ENCODE measurements at places on chromosomes 3 and 15.

GRCh38 chr15:45156744-45157455 is 27.1 kb downstream of the DUOX1 start:
- no peak for DNase-seq

DNA sequence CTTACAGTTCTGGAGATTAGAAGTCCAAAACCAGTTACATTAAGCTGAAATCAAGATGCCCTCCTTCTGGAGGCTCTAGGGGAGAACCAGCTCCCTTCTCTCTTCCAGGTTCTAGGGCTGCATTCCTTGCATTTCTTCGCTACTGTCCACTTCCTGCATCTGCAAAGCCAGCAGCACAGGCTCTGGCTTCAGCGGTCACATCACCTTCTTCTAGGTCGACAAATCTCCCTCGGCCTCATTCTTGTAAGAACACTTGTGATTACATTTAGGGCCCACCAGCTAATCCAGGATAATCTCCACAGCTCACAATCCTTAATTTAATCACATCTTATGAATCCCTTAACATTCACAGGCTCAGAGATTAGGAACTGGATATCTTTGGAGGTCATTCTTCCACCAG is 73.8 kb downstream of the MINAR1 start:
- no peak for DNase-seq

GRCh38 chr3:12865271-12865670 is 23.9 kb upstream of the RPL32 start:
- DNase-seq, result no peak

DNA sequence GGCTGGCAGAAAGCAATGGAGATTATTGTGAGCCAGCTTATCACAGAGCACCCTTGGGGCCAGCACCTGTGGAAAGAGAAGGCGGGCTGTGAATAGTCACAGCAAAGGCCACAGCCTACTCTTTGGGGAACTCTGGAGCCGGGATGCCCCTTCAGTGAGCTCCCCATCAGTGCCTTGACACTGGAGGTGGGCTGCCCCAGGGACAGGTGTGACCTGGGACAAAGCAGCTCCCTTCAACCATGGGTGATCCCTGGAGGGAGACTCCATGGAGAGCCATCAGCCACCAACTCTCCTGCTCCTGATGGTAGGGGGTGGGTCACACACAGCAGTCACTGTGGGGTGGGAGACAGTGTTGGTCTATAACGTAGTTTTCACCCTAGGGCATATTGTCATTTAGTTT is 5.8 kb downstream of the TTC21A start:
- DNase-seq, result no peak

GRCh38 chr3:16468336-16469098 is 45.0 kb downstream of the RFTN1 start:
- no peak for DNase-seq

GRCh38 chr3:15387735-15388134 is 39.6 kb downstream of the METTL6 start:
- DNase-seq, result no peak

DNA sequence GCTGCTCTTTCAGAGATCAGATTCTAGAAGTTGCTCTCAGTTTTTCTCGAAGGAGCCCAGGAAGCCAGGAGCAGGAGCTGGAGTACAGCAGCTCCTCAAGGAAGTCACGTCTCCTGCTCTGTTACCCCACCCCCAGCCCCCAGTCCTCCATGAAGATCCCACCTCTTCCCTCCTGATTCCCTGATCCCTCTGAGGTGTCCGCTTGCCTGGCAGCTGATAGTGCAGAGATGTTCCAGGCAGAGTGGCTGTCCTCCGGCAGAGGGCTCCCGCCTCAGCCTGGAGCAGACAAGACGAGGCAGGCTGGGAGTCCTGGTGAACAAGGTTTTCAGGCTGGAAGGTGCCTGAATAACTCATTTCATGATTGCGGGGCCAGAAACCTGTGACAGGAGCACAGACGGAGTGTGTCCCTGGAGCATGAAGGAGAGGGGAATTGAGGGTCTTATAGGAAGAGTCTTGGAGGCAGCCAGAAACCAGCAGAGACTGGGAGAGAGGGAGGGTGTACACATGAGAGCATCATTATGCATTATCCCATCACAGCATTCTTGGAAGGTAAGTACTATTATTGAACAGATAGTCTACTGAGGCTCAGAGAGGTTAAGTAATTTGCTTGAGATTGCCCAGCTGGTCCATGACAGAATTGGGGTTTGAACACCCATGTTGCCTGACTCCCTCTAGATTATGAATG is 1.2 kb downstream of the HRH1 start:
- DNase-seq, result peak; percentile 13

DNA sequence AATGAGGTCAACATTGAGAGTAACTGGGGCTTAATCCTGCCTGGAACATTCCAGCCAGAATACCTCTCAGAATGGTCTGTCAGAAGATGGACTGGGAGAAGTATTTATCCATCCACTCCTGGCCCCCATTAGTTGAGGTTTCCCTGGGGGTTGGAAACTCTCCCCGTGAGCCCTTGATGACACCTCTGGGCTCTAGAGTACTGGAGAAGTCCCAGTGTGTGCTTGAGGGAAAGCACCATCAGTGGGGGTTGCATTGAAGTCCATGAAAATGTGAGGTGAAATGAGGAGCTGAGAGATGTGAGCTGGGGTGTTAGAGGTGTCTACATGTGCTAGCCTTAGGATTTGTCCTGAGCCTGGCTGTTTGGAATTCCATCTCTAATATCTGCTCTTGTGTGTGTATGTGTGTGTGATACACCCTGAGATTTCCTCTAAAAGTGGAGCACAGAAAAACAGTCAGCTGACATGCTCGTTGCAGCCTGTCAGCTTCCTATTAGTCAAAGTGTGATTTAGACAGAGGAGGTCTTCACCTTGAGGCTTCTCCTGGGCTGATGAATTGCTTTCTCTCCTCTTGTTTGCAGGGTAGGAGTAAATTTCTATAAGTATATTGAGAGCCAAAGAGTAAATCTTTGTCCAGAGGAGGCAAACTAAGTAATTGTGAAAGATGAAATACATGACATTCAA is 67.6 kb downstream of the NR1D2 start:
- no peak for DNase-seq

DNA sequence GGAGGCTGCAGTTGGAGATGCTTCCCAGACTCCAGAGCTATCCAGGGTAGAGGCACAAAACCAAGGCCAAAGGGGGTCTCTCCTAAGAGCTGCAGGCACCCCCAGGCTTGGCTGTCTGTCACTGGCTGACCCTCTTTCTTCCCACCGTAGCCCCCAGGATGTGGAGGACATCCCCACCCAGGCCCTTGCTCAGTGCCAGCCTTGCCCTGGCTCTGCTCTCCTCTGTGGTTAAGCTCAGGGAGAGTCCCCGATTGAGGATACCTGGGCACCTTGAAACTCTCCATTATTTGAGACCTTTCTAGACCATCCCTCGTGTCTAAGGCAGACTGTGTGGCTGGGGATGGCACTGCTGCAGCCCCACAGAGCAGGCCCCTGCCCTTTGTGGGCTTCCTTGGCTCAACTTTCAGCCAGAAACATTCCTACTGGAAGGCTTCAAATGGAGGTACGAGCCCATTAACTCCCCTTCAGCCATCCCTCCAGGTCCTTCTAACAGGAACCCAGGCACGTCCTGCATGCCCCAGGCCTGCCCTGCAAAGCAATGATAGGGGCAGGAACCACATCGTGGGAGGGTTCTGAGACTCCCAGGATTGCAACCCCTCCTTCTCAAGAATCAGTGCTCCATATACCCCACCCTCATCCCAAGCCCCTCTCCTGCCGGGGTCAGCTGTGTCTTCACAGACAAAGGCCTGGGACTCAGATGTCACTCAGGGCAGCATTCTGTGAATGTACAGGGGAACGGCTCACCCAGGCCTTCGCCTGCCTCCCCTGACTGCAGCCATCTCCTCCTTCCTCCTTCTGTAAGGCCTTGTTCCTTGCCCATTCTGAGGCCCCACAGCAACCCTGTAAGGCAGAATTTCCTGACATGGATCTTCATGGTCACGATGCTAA is 102.9 kb upstream of the ABHD17C start:
- DNase-seq, result no peak

DNA sequence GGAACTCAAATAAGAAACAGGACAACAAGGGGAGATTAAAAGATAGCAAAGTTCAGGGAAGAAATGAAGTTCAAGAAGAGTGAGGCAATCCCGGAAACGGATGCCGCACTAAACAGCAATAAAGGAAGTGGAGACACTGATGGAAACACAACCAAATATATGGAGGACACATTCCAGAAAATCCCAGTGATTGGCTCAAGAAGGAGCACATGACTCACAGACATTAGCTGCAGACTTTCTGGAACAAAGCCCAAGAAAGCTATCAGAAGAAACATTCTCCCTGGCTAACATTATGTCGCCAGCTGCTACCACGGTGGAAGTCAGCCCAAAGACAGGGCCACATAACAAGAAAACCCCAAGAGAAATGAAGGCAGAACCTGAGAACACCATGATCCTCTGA is 18.1 kb upstream of the VGLL4 start:
- no peak for DNase-seq

GRCh38 chr3:38582941-38583645 is 66.4 kb downstream of the SCN5A start:
- no peak for DNase-seq

DNA sequence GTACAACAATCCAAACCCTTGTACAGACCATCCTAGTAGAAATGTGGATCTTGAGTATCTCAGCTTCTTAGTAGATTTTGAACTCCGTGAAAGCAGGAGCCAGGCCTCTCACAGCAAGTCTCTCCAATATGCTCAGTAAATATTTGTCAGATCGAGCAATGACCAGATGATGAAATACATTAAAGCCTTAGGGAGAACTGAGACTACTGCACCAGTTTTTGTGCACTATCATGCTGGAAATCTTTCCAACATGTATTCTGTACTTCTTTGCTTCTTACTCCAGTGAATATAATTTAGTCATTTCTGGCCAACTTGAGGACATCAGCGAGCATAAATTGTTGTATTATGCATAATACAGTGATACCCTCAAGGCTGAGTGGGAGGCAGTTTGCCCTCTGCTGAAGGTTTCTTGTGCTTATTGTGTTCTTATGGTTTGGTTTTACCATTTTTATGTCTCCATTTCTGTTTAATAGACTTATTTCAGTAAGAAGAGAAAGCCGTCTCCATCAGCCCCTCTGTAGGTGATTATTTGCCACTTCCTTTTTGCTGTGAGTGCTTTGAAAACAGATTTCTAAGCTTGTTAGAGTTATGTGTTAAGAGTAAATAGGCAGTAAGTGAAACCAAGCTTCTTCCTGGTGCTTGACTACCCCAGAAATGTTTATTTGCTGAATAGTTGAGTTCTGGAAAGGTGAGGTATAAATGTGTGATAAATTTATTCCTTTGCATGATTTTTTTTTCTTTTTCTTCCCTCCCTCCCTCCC is 147.1 kb downstream of the PGPEP1L start:
- no peak for DNase-seq
